ENCODE measurements at places on chromosomes 2 and 18. TPM values are rescaled to one million over a fixed set of nuclear protein-coding genes. Genes with fewer than 3 reads are reported as not detected.

Gene TRIM54
- not detected for total RNA-seq

Gene IL1A
- total RNA-seq: under 0.01 TPM

Gene IL36RN
- total RNA-seq: not detected

Gene CPO
- total RNA-seq: not detected

All from myometrial cell (primary cell).